ENCODE measurements at places on chromosomes 12 and 14. TPM values are rescaled to one million over a fixed set of nuclear protein-coding genes. Genes with fewer than 3 reads are reported as not detected.

Gene ZC2HC1C
- 7.1 TPM for polyA plus RNA-seq

Gene DPPA3
- polyA plus RNA-seq, result not detected

DNA sequence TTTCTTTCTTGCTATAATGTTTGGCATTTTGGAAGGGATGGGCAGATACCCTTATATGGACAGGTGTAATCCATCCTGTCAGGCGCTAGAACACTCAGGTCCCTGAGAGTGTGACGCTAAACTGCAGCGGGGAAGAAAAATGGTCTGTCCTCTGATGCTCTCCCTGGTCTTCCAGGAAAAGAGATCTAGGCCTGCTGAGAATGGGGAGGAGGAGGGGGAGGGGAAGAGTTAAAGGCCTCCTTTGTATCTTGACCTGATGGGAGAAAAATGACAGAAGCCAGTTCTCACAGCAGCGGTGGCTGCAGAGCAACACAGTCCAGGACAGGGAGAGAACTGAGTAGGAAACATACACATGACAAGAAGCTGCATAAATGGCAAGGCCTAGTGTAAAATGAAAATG lies 61.1 kb downstream of the RPS6KA5 start:
- no peak for DNase-seq

GRCh38 chr12:26919216-26919555 lies 18.6 kb downstream of the INTS13 start:
- DNase-seq, result no peak

- no peak for DNase-seq
Measured at GRCh38 chr12:10223208-10223607, 10.5 kb downstream of the GABARAPL1 start.

Gene STON2
- 33.3 TPM for polyA plus RNA-seq

Data from left renal cortex interstitium (tissue), 4 donors.